AML-193 (cell line): ENCODE measurements at places on chromosomes 5 and 9.

- DNase-seq, result no peak
Observed at GRCh38 chr5:128290152-128290858, 206.7 kb downstream of the SLC12A2 start.

DNA sequence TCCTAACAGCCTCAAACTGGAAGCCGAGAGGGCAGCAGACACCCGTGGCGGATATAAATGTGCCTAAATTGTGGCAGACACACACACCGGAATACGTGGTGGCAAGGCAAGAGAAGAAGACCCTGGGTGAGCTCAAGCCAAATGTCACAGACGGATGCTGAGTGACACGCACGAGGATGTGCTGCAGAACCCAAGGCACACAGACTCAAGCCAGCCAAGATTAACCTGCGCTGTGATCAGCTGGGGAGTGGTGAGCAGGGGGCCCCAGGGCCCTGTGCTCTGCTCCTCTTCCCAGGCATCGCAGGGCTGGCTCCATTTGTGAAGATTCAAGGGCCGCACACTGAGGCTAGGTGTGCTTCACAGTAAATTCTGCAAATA, 16.4 kb downstream of the SEMA4D start:
- no peak for DNase-seq

- peak; percentile 15 for DNase-seq
Observed at GRCh38 chr5:55407059-55407684, 99.4 kb downstream of the MTREX start.

GRCh38 chr5:140258016-140258415, 44.9 kb downstream of the PFDN1 start:
- no peak for DNase-seq

GRCh38 chr9:137575716-137576411, 2.9 kb downstream of the DPH7 start:
- DNase-seq, result no peak

GRCh38 chr9:34976441-34976840, 13.1 kb upstream of the DNAJB5 start:
- DNase-seq, result no peak

- no peak for DNase-seq
Observed at GRCh38 chr5:43674536-43674935, 71.6 kb downstream of the NNT start.

- DNase-seq, result no peak
Observed at GRCh38 chr9:83304686-83305085, 233.5 kb downstream of the FRMD3 start.

DNA sequence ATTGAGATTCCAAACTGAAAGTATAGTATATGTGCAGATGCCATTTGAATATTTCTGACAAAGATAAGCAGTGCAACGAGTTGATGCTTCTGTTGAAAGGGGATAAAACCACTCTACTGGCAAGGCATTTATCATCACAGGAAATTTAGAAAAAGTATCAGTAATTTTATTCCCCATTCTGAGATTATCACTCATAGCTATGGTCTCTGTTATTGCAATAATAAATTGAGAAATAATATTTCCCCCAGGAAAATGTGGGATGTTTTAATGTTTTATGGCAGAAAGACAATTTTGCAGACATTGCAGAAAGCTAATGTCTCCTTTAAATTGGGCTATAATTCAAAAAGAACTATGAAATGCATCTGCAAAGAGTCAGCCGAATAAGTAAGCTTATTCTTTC, 1612.7 kb upstream of the ACO1 start:
- no peak for DNase-seq

DNA sequence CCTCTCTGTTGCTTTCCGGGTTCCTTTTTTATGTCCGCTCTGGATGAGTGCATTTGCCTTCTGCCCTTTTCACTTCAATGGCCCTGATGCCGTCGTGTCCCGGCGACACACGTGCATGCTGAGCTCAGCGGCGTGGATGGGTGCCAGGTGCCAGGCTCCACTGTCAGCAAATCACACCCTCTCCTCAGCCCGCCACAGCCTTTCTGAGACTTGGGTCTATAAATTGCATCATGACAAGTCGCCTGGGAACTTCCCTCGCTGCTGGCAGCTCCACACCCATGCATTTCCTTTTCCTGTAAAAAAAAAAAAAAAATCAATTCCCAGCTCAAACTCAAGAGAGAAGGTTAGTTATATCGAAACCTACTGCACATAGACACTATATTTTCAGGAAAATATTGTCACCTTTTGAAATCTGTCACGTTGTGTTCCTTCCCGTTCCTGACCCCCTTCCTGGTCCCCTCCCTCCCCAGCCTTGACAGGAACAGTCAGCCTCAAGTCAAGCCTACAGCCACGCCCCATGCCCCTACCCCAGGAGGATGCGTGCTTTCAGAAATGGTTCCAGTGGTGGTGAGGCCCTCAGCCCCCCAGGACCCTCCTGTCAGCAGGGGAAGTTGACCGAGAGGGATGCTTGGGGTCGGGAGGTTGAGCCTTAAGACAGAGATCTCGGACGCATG, 110.3 kb upstream of the PTCH1 start:
- no peak for DNase-seq

DNA sequence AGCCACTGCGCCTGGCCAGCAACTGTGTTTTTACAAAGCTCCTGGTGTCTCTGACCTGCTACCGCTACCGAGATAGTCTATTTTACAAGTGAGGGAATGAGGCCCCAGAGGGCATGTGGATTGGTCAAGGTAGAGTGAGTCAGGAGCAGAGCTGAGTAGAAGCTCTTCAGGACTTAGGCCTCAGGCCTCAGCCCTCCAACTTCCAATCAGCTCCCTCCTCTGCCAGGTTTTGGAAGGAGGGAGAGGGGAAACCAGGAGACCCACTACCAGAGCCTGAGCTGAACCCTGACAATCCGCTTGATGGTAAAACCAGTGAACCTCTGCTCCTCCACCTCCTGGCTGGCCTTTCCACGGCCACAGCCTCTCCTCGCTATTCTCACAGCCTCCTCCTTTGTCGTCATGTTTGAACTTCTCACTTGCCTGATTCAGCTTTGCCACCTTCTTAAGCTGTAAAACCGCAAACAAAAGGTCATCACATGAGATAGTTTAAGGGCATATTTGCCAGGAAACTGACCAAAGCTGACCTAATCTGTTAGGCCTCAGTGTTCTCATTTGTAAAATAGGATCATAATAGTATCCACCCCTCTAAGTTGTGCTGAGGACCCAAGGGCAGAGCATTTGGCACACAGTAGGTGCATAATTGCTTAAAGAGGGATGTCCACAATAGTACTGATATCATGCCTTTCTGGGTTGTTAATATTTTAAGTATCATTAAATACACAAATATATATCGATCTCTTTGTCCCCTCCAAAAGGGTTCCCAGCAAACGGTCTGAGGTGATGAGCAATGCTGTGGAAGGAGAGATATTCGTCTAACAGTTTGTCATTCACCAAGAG, 1.7 kb downstream of the TRAF1 start:
- DNase-seq, result no peak

DNA sequence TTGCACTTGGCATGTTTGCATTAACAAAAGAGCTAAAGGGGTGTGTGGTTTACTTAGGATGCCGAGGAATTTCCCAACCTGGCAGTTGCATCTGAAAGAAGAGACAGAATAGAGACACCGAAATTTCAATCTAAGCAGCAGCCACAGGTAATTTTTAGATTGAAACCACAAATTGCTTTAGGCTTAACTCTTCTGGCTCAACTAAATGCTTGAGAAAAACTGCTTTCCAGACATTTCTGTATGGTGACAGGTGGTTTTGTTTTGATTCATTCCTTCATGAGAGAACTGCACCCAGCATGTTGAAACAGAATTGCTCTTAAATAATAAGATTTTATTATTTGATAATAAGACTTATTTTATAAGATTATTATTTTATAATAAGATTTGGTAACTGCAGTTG, 21.5 kb downstream of the SECISBP2 start:
- DNase-seq, result no peak

DNA sequence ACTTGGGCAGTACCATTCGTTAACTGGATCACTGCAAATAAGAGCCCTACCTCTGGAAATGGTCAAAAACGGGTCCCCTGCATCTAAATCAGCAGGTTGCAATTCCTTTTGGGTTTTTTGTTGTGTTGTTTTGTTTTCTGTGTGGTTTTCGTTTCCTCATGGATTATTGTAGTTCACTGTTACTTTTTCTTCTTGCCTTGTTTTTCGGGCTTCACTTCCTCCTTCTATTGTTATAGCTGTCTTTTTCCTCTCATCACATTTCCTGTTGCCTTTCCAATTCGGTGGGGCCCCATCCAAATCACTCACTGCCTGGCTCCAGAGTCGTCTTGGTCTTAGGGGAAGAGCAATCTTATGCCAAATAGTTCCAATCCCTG, 8.7 kb upstream of the SSBP2 start:
- DNase-seq, result no peak

- no peak for DNase-seq
Observed at GRCh38 chr5:68432682-68433081, 217.1 kb downstream of the PIK3R1 start.

- DNase-seq, result no peak
Observed at GRCh38 chr5:74254257-74254656, 386.3 kb downstream of the ENC1 start.

GRCh38 chr9:15867334-15867733, 314.5 kb downstream of the CCDC171 start:
- DNase-seq, result no peak

- no peak for DNase-seq
Observed at GRCh38 chr9:92098638-92099037, 16.6 kb downstream of the SPTLC1 start.

DNA sequence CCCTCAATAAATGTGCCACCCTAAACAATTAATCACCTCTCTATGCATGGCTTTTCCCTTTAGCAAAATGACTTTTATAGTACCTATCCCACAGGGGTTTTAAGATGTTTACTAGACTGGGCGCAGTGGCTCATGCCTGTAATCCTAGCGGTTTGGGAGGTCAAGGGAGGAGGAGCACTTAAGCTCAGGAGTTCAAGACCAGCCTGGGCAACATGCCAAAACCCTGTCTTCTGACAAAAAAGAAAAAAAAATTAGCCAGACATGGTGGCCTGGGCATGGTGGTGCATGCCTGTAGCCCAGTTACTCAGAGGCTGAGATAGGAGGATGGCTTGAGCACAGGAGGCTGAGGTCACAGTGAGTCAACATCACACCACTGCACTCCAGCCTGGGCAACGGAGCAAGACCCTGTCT, 13.5 kb downstream of the SH3TC2 start:
- no peak for DNase-seq

DNA sequence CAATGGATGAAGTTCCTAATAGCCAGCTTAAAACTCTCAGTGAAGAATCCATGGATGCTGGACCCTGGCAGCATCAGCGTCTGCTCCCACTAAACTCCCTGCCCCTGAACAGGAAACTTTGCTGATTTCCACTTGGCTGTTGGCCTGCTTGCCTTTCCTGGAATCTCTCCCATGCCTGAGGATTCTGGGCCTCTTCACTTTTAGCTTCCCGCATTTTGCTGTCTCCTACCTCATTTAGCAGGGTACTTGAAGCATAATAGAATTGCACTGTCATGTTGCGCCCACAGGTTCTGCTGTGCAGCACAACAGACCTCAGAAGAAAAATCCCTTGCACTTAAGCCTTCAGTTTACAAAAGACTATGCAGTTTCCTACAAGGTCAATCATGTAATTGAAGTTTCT, 127.6 kb downstream of the DROSHA start:
- no peak for DNase-seq

- DNase-seq, result no peak
Observed at GRCh38 chr5:98776066-98776705, 2.7 kb downstream of the RGMB start.

GRCh38 chr9:19665146-19665863, 123.5 kb downstream of the SLC24A2 start:
- DNase-seq, result no peak

DNA sequence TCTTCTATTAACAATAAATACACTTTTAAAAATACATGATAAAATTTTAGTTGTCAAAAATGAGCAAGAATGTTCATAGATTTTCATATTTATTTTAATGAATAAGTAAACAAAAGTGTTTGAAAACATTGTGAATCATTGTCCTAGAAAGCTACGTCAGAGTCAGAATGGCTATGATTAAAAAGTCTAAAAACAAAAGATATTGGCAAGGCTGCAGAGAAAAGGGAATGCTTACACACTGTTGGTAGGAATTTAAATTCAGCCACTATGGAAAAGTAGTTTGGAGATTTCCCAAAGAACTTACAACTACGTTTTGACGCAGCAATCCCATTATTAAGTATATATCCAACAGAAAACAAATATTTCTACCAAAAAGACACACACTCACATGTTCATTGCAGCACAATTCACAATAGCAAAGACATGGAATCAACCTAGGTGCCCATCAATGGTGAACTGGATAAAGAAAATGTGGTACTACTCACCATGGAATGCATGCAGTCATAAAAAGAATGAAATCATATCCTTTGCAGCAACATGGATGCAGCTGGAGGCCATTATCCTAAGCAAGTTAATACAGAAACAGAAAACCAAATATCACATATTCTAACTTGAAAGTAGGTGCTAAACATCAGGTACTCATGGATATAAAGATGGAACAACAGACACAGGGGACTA, 49.2 kb upstream of the FBXL17 start:
- no peak for DNase-seq

DNA sequence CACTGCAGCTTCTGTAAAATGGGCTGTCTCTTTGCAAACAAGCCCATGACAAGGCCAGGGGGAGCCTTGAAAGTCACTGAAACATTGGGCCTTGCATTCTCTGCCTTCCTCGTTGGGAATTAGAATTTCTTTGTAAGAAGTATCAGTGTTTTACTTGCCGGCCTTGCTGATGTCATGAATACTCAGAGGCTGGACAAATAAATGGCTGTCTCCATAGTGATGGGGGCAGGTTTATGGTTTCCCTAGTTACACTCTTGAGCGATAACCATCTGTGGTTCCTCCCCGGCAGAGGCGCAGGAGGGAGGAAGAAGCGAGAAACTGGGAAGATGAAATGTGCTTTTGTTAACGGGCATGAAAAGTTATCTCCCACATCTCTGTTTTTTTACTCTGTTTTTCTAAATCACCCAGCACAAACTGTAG, 272.7 kb upstream of the PANK3 start:
- DNase-seq, result no peak

DNA sequence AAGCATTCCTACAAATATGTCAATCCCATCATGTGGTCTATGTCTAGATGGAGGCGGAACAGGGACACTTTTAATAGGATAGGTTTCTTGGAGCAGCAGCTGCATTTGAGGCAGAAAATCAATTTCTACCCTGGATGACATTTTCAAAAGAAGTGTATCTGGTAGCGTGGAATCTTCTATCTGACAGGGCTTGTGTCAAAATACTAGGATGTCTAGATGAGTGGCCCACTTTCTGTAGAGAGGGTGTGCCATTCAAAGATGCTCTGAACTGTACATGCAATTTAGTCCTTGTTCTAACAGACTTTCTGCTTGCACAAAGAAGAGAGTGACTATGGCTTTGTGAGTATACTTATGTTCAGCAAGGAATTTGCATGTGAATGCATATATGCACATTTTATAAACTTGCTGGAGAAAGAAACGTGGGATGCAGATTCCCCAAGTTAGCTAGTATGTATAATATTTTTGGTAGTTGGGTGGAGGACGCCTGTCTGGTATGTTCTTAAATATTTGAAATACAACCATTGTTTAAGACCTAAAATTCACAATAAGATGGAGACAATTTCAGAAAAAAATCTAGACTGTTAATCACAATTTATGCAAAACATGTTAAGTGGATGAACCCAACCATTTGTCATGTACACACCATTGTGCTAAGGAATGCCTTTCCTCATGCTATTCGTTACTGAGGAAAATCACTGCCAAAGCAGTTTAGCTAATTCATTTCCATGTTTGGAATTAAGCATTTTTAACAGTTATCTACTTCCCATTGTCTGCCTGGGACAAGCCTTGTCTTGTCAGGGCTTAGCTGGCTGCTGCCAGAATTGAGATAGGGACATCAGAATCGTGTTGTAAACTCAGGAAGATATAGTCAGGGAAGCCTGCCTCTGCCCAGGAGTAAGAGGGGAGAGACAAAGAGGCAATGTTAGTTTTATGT, 129.1 kb upstream of the MEF2C start:
- DNase-seq, result no peak

- no peak for DNase-seq
Observed at GRCh38 chr9:131179561-131180219, 54.3 kb downstream of the NUP214 start.
